Lung (tissue), 17 donors: ENCODE measurements at places on chromosomes 16 and 17. TPM values are rescaled to one million over a fixed set of nuclear protein-coding genes. Genes with fewer than 3 reads are reported as not detected.
A peak's percentile ranks its signal among the peaks of the same experiment; 100 is the strongest.

DNA sequence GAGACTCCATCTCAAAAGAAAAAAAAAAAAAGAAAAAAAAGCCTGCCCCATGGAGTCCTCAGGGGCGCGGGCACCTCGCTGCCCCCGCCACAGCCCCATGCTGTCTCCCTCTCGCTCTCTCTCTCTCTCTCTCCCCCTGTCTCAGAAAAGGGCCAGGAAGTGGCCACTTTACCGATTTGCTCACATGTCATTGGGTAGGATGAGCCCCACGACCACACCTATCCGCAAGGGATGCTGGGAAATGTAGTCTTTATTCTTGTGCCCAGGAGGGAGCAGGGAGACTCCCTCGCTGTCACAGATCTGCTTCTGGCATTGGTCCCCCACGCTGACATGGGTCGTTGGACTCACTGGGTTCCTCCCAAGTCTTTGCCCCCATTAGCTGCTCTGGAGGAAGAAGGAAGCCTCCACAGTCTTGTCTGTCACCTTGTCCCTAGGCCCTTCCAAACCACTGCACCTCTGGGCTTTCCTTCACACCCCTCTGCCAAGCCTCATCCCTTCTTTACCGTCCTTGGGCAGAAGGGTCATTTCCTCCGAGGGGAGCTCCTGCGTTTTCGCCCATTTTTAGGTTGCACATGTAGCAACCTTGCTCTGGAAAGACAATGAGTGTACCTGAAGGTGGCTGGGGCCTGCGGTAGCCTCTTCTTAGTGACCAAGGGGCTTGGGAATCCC lies 6.9 kb upstream of the GJD3 start:
- no peak overlapping the region for H3K4me3 ChIP-seq
- no peak for DNase-seq
- no peak overlapping the region for H3K27ac ChIP-seq
- H3K27me3 ChIP-seq: no peaks in the 10 kb centered on the region
- H3K36me3 ChIP-seq: no peaks in the 10 kb centered on the region

Gene AMFR
- 79.4 TPM for total RNA-seq

DNA sequence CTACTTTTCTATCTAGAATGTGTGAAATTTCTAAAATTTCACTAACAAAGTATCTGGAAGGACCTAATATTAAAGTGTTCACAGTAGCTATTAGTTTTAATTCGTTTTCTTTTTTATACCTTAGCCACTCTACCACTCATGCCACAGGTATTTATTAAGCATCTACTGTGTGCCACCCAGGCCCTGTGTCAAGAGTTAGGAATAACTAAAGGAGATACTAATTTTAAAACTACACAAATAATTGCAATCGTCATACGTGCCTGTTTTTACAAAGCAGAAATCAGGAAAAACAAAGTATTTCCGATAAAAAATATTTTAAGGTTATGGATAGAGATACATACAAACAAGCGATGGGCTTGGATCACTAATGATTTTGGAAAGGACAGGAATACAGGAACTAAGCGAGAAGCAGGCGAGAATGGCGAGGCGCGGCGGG lies 483 bp upstream of the EEF2K start:
- no peaks in the 10 kb centered on the region for H3K4me1 ChIP-seq
- no peaks in the 10 kb centered on the region for H3K27me3 ChIP-seq
- H3K27ac ChIP-seq: peak overlapping the region; percentile 96
- no peak for DNase-seq
- H3K4me3 ChIP-seq: peak overlapping the region; percentile 28

DNA sequence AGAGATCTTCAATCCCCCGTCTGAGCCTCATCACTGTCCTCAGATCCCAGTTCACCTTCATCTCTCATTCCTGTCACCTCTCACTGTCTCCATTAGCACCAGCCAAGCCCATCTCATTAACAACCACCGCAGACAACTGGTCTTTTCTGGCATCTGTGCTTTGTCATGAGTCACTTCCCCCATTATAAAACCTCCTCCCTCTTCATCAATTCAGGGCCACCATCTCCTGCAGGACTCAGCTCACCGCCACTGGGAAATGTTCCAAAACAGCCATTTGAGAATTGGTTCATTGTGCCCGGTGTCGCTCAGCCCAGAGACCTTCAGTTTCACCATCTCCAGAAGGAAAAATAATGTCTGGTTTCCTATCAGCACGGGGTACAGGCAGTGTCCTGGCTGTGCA lies 56.9 kb upstream of the TEKT3 start:
- peak overlapping the region; percentile 54 for H3K27ac ChIP-seq
- no peaks in the 10 kb centered on the region for H3K36me3 ChIP-seq
- peaks cover 3% of the 10 kb centered on the region for H3K4me1 ChIP-seq
- H3K27me3 ChIP-seq: no peaks in the 10 kb centered on the region
- DNase-seq: peak; percentile 17

DNA sequence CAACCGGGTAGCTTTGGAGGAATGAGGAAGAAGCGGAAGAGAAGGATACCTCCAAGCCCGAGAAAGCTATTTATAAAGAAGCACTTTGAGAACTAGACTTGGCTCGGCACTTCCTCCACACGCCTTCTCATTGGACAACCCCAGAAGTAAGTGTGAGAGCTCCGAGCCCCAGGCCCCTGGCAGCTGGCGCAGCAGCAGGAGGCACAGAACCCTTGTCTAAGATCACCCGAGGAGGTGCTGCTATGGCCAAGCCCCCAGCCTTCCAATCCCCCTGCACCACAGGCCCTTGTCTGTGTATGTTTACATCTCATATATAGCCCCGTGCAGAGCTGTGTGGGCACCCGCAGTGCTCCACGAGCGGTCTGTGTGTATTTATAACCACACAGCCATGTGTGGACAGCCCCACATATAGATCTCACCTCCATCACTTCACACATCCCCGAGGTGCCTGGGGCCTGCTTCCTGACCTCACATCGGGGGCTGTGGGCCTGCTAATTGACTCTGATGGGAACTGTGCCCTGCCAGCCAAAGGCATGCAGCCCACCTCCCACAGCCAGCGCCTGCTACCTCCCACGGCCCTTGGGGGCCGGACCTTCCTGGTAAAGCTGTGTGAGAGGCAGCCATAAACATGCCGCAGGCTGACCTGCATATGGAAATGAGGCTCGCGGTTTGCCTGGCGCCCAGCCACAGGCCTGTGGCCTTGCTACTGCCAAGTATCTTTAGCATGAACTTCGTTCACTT lies 96.1 kb downstream of the C17orf67 start:
- H3K4me3 ChIP-seq: no peak overlapping the region
- H3K27me3 ChIP-seq: no peaks in the 10 kb centered on the region
- H3K27ac ChIP-seq: no peak overlapping the region
- H3K36me3 ChIP-seq: no peaks in the 10 kb centered on the region

Gene ZNF205
- 9.8 TPM for total RNA-seq

- no peak for DNase-seq
- H3K27me3 ChIP-seq: no peaks in the 10 kb centered on the region
- no peak overlapping the region for H3K4me3 ChIP-seq
- H3K4me1 ChIP-seq: no peaks in the 10 kb centered on the region
Observed at GRCh38 chr16:86884390-86884650, 306.0 kb downstream of the FOXL1 start.

DNA sequence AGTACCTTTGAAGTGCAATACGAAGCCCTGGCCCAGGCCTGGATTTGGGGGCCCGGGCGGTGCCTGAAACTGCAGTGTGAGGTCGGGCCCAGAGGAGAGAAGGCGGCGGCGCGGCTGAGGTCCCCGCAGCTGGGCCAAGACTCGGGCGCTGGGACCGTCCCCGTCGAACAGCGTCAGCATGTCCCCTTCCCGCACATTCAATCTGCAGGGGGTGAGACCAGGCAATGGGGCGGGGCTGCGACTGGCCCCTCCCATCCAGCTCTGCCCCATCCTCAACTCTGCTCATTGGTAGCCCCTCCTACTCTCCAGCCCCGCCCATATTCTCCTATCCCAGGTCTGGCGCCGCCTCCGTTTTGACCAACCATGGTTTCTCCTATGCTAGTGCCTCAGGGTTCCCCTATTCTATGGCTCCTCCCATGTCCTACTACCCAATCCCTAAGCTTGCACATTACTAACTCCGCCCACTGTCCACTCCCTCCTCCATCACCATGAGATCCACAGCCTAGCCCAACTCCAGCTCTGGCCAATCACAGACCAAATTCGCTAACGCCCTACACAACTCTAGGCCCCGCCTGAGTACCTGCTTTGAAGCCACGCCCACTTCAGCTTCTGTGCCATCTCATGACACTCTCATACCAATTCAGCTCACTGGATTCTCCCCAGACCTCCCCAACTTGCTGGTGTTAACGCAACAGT lies 14.4 kb upstream of the CDIPT start:
- H3K4me3 ChIP-seq: no peak overlapping the region
- no peaks in the 10 kb centered on the region for H3K4me1 ChIP-seq
- no peaks in the 10 kb centered on the region for H3K36me3 ChIP-seq
- no peak for DNase-seq
- peaks cover 27% of the 10 kb centered on the region for H3K27me3 ChIP-seq

Gene VWA3A
- total RNA-seq: 15.1 TPM

GRCh38 chr17:82577300-82577699 lies 57.8 kb downstream of the FOXK2 start:
- no peaks in the 10 kb centered on the region for H3K4me1 ChIP-seq
- H3K4me3 ChIP-seq: no peak overlapping the region
- H3K27ac ChIP-seq: no peak overlapping the region
- H3K36me3 ChIP-seq: peaks cover 20% of the 10 kb centered on the region
- no peak for DNase-seq

Gene AGRP
- total RNA-seq: 1.4 TPM

- peak overlapping the region; percentile 79 for H3K4me3 ChIP-seq
- peaks cover 18% of the 10 kb centered on the region for H3K36me3 ChIP-seq
- peak; percentile 19 for DNase-seq
- H3K4me1 ChIP-seq: peaks cover 3% of the 10 kb centered on the region
- no peaks in the 10 kb centered on the region for H3K27me3 ChIP-seq
Observed at GRCh38 chr16:72092832-72093447, 480 bp downstream of the TXNL4B start.

GRCh38 chr17:78537217-78537860 lies 39.9 kb downstream of the DNAH17 start:
- no peak for DNase-seq
- H3K27me3 ChIP-seq: no peaks in the 10 kb centered on the region
- no peak overlapping the region for H3K4me3 ChIP-seq
- H3K36me3 ChIP-seq: no peaks in the 10 kb centered on the region

DNA sequence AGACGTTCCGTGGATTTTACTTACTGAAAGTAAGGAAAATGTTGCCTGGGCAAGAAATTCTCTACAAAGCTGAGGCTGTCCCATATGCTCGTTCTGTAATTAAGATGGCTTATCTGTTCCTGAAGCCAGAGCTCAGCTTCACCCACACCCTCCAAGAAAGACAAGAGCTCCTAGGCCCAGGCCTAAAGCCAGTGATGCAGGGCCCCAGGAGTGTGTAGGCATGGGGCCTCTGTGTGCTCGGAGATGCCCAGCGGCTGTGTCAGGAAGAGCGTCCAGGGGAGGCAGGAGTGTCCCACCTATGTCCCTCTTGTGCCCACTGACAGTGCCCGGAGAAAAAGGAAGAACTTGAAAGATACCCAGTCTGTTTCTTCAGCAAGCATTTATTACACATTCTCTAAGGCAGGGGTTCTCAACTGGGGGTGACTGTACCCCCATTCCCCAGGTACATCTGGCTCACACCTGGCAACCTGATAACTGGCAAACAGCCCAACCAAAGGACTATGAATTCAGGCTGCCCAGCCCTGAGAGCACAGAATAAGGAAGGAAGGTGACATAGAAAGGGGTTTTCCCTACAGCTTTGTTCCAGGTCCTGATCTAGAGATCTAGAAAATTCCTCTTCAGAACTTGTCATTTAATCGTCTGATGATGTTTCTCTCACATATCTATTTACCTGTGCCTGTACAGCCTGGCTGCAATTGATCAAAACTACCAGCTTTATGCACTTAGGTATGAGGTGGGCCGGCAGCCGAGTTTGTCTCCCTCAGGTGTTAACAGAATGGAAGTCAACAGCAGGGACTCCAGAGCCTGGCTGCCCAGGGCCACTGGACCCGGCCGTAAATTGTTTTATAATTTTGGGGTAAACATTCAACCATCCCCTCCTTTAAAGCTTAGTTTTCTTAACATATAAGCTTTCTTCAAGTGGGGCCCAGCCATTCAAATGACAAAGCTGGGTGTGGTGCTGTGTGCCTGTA lies 12.0 kb downstream of the SNN start:
- H3K4me1 ChIP-seq: no peaks in the 10 kb centered on the region
- no peak overlapping the region for H3K27ac ChIP-seq
- no peaks in the 10 kb centered on the region for H3K27me3 ChIP-seq
- DNase-seq: no peak
- H3K36me3 ChIP-seq: peaks cover 50% of the 10 kb centered on the region
- H3K4me3 ChIP-seq: no peak overlapping the region

DNA sequence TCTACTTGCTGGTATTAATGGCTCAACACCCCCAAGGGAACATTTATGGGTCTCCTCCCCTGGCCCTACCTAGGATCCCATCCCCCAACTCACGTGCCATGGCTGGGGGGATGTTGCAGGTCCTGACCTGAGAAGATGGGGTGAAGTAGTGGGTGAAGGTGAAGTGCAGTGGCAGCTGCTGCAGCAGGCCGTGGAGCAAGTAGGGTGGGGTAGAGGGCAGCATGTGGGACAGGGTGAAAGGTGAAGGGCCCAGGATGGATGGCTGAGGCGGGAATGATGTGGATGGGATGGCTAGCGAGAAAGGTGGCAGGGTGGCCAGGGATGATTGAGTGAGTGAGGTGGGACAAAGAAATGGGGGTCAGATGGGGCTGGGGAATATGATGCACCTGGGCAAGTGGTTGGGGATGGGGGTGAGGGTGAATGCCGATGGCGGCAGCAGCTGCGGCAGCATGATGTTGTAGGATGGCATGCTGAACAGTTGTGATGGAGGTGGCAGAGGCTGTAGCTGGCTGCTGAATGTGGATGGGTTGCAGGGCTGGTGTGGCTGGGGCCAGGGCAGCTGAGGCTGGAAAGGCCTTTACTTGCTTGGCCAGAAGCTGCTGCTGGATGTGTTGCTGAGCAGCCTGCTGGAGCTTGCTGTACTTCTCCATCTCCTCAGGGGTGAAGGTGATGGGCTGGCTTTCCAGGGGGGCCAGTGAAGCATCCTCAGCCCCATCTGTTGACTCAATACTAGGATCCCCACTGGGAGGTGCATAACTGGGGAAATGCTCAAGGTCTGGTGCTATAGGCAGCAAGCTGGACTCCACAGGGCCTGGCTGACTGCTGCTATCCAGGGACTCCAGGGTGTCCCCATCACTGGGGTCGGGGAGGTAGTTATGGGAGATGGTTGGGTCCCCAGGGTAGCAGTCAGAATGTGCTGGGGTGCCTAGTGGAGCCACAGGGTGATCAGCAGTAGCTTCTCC lies 8.3 kb upstream of the ITGA2B start:
- H3K27me3 ChIP-seq: no peaks in the 10 kb centered on the region
- no peak overlapping the region for H3K27ac ChIP-seq
- H3K4me1 ChIP-seq: no peaks in the 10 kb centered on the region
- H3K4me3 ChIP-seq: no peak overlapping the region
- peaks cover 39% of the 10 kb centered on the region for H3K36me3 ChIP-seq

Gene NPIPA2
- 1.7 TPM for total RNA-seq

Gene TBC1D3H
- total RNA-seq: not detected

- no peaks in the 10 kb centered on the region for H3K27me3 ChIP-seq
- no peak overlapping the region for H3K27ac ChIP-seq
- no peak for DNase-seq
- H3K36me3 ChIP-seq: no peaks in the 10 kb centered on the region
- H3K4me3 ChIP-seq: no peak overlapping the region
Observed at GRCh38 chr16:31267332-31268032, 7.7 kb downstream of the ITGAM start.

Gene PMFBP1
- 0.92 TPM for total RNA-seq
